Activated CD4-positive, CD25-positive, alpha-beta regulatory T cell (primary cell): ENCODE measurements at places on chromosomes 3 and 15.

- no peak for DNase-seq
Observed at GRCh38 chr3:125435231-125435630, 60.1 kb upstream of the ZNF148 start.

DNA sequence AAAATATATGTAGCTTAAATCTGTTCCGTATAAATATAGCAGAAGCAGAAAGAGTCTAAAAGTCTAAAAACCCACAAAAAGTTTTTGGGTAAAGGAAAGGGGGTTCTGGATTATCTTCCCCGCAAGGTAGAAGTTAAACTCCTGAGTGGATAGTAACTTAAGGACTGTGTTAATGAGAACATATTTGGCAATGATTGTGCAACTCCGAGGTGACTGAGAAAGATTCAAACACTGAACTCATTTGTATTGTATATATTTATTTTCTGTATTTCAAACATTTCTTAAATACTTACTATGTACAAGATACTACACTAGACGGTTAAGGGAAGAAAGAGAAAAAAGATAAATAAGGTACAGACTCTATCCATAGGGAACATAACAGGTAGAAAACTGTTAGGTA lies 72.7 kb upstream of the PPIB start:
- no peak for DNase-seq

- DNase-seq = no peak
Observed at GRCh38 chr3:178421069-178421468, 115.2 kb upstream of the KCNMB2 start.

DNA sequence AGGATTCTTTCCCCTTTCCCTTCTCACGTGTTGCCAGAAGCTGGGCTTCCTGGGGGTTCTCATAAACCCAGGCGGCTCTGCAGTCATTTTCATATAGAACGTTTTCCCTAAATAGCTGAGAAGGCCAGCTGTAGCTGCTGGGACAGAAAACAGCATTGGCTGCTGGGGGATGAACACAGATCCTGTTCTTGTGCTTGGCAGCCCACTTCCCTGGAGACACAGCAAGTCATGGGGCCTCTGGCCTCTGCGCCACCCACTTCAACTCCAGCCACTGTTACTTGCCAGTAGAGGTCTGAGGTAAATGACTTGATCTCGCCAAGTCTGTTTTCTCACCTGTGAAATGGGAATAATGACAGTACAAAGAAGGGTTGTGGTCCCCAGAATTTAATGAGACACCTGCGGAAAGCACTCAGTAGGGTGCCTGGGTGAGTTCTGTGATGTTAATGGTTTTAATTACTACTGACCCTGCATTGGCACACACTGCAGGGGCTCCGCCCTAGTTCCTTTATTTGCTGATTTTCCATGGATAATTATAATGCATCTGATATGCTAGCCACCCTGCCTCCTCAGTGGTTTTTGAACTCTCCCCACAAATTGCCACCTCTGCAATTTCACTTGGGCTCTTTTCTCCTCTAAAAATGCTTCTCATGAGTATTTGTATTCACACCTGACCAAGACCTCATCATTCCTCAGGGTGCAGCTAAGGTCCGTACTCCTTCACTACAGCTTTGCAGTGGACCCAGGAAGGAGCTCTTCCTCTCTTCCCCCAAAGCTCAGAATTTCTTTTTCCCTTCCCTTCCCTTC lies 274.7 kb downstream of the RPLP1 start:
- DNase-seq = no peak

GRCh38 chr3:53820084-53820483 lies 26.1 kb downstream of the CHDH start:
- no peak for DNase-seq

GRCh38 chr15:70777170-70777926 lies 14.0 kb upstream of the UACA start:
- DNase-seq = no peak

- DNase-seq = no peak
Observed at GRCh38 chr3:139533781-139534454, 5.6 kb downstream of the RBP1 start.

- DNase-seq = no peak
Observed at GRCh38 chr3:4355401-4356219, 52.4 kb downstream of the SETMAR start.

DNA sequence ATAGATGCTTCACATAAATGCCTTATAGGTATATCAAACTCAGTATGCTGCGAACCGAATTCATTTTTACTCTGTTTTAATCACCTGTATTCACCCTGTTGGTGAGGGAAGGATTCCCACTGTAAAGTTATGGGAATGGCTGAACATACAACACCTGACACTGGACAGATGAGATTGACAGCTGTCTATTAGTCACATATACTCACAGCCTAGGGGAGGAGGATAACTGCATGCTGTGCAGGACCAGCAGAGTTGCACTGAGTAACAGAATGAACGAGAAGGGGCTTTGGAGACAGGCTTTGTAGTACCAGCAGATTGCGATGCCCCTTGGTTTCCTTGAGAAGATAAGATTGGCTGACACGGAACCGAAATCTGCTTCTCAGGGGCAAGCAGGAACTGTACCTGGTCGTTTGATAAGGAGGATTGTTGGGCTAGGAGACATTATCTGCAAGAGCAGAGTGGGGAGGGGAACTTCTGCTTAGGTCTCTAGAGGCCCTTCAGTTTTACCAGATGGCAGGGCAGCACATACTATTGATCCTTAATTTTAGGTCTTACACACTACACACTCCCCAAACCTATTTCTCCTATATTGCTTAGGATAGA lies 43.5 kb upstream of the SLC22A13 start:
- no peak for DNase-seq

- DNase-seq = no peak
Observed at GRCh38 chr3:193396451-193397244, 18.1 kb upstream of the ATP13A5 start.

GRCh38 chr3:177934001-177934891 lies 602.0 kb upstream of the KCNMB2 start:
- no peak for DNase-seq

DNA sequence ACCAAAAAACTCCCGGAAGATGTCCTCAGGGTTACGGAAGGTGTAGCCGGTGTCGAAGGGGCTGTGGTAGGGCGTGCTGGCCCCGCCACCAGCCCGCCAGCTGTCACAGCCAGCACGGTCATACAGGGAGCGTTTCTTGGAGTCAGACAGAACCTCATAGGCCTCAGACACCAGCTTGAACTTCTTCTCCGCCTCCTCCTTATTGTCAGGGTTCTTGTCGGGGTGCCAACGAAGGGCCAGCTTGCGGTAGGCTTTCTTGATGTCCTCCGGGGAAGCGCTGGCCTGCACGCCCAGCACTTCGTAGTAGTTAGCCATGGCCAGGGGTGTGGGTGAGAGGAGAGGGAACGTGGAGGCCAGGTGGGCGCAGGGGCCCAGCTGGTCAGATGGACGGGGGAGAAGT lies 3.8 kb downstream of the DNAJB8 start:
- no peak for DNase-seq

GRCh38 chr3:2993736-2994135 lies 116.4 kb downstream of the IL5RA start:
- DNase-seq = no peak

GRCh38 chr3:139117136-139117675 lies 72.5 kb upstream of the PRR23C start:
- DNase-seq = no peak

DNA sequence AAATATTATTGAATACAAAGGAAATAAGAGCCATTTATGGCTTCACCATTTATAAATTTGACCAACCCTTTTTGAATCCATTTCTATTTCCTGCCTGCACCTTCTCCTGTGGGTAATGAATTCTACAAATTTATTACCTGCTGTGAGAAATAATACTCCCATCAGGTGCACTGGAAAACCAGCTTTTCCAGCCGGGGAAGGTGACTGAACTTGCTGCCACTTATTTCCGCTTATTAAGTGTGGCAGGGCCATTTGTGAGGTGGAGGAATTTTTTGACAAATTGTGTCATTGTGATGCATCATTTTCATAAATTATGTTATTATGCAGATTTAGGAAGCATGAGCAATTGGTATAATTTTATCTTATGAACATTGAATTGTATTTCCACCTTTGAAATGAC lies 151.1 kb downstream of the SQOR start:
- no peak for DNase-seq

DNA sequence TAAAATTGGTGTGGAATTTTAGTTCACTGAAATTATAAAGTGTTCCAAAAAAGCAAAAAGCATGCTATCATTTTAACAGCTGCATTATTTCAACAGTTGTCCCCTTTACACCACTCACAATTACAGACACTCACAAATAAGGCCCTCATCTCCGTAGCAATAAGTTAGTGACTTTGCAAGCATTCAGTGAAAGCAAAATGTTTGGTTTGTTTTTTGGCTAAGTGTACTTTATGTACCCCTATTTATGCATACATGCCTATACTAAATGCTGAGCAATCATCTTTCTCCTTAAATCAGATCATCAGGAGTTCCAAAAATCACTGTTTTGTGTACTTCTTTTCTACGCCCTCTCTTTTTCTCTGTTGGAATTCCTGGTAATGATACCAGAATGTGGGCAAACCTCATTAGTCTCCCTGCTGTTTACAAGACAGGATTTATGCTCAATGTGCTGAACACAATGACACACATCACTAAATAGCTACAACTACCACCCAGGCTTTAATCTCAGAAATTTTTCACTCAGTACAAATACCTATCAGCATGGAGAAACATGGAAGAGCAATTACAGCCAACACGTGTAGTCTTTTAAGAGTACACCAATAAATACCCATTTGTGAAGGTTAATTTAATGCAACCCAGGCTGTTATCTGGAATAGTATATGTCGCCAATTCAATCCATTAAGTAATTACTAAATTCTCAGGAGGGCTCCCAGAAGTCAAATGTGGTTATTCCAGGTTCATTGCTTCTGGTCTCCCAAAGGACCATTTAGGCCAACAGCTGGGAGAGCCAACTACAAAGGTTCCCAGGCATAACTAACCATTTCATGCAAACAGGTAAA lies 12.0 kb downstream of the ALDH1A2 start:
- DNase-seq = no peak

GRCh38 chr3:101946906-101947305 lies 97.6 kb downstream of the NFKBIZ start:
- DNase-seq = no peak

DNA sequence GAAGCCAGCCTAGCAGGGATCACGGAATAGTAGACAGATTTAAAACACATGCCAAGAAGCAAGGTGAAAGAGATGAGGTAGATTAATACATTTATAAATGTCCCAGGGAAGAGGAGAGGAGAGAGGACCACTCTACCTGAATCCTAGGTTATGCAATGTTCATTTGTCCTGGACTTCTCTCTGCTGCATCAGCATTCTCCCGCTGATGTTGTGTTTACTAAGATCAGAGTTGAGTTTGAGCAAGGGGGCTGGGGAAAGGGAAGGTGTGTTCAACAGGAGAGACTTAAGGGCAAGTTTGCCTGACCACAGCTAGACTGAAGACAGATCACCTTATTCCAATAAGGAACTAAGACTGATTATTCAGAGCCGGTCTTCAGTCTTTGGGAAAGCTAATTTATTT lies 1.1 kb upstream of the KPNA1 start:
- DNase-seq = no peak

DNA sequence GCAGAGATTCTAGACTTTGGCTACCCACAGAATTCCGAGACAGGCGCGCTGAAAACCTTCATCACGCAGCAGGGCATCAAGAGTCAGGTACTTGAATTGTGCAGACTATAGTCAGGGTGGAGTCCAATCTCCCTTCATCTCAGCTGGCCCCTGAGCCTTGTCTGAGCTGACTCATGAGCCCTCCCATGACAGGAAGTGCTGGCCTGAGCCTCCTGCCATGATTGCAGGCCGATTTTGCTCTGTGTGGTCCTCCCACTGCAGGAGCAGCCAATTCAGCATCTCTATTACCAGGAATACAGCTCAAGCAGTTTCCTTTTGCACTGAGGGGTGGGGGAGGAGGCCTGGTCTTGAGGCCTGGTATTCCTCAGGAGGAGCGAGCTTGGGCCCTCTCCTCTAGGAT lies 5.5 kb downstream of the AP2M1 start:
- no peak for DNase-seq

GRCh38 chr3:143311096-143311495 lies 191.5 kb downstream of the CHST2 start:
- no peak for DNase-seq

DNA sequence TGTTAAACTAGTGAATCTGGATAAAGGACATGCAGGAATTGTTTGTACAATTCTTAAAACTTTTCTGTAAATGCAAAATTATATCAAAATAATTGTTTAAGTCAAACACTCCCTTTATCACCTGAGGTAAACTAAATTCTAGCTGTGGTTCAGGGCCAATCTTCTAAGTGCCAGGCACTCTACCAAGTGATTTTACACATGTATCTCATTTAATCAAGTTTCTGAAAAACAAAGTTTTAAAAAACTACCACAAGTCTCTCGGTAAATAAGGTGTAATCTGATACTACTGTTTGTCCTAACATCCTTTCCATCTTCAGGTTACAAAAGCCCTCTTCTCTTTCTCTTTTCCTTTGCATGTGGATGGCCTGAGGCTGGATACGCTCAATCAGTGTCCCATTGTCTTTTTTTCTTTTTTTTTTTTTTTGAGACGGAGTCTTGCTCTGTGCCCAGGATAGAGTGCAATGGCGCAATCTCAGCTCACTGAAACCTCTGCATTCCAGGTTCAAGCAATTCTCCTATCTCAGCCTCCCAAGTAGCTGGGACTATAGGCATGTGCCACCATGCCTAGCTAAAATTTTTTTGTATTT lies 19.3 kb downstream of the IFT80 start:
- DNase-seq = no peak

DNA sequence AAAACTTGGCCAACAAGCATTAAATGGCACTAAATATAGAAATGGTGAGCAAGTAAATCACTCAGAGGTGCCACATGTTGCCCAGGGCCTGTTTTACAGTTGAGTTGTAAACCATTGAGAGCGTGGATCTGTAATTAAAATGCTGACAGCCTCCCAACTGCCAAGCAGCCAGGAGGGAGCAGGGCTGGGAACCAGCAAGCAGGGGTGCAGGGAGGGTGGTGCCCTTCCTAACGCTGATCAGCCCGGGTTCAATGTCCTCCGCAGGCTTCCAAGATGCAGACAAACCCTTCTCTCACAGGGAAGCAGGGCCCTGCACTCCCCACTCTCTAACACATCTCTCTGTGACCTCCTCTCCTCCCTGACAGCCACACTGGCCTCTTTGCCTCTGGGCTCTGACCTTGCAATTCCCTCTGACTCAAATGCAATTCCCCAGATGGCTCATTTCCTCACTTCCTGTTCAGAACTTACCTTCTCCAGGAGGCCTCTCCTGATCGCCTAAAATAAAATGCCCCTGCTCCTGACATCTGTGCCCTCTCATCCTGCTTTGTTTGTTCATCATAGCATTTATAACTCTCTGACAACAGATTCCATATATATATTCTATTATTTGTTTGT lies 40.0 kb downstream of the WNT7A start:
- DNase-seq = no peak

- no peak for DNase-seq
Observed at GRCh38 chr3:5005367-5005766, 26.1 kb downstream of the BHLHE40 start.

DNA sequence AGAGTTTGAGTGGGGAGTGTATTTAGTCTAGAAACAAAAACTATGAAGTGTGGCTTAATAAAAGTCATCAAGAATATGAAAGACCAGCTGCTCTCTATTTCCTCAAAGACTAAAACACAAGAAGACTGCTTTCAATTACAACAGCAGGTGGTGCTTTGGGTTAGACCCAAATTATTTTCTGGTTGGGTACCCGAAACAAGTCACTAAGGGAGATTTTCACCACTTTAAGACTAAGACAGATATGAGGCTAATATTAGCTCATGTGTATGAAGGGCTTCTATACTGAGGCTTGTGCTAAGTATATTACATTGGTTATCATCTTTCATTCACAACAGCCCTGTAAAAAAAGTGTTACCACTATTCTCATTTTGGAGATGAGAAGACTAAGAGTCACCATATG lies 43.1 kb downstream of the COL8A1 start:
- no peak for DNase-seq
